ENCODE measurements at places on chromosomes 12 and 14.

- no peak for DNase-seq
These were observed 250.2 kb downstream of the DACT1 start for GRCh38 chr14:58887931-58888330.

GRCh38 chr12:105480162-105480561, 149.7 kb downstream of the C12orf75 start:
- no peak for DNase-seq

- no peak for DNase-seq
These were observed 65.0 kb downstream of the RFLNA start for GRCh38 chr12:124359671-124360581.

DNA sequence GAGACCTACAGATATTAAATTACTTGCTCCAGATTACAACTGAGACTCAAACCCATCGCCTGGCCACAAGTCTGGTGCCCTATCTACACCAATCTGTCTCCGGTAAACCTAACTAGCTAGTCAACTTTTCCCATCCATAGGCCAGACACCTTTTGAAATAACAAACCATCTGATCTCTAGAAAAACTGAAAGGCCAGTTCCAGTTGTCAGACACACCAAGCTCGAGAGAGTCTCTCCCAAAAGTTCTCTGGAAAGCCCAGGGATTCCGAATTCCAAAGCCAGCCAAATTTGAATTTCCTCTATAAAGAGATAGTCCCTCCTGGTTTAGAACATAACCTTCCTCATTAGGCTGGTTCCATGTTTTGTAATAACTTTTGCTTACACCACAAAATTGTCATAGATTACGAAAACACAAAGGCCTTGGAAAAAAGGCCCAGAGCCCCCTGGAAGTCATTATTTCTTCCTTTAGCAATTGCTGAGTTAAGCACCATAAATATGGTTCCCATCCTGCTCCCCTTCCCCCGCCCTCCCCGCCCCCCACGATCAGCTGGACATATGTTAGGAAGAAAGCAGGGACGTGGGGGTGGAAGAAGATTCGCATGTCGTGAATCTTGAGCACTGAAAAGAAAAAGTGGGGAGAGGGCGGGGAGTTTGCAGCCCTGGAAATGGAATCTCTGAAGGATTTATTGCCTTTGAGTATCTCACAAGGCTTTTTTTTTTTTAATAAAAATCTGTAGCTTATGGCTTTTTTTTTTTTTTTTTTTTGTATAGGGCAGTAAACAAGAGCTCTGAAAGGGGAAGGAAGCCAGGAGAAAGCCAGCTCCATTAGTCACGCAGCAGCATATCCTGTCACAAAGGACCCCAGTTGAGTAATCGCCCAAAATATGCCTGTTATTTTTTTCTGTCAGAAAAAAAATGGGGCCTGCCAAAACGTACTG, 110.4 kb downstream of the ZFP36L1 start:
- DNase-seq, result peak; percentile 55

DNA sequence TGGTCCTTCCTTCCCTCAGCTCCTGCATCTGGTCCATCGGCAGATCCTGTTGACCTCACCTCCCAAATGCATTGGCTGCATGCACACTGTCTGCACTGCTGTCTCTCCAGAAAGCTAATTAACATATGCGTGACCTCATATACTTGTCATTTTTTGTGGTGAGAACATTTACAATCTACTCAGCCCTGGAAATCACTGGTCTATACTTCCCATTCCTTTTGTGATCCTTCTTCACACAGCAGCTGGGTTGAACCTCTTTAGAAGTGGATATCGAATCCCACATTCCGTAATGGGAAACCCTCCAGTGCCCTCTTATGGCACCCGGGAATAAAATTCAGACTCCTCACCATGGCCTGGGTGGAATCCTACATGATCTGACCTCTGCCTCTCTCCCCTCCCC, 45.0 kb downstream of the SMOC1 start:
- no peak for DNase-seq

GRCh38 chr14:79044894-79045624, 874.9 kb downstream of the NRXN3 start:
- no peak for DNase-seq

- no peak for DNase-seq
These were observed 53.9 kb downstream of the EMP1 start for GRCh38 chr12:13250416-13250815.

GRCh38 chr14:95309261-95310051, 10.3 kb downstream of the CLMN start:
- DNase-seq, result no peak

DNA sequence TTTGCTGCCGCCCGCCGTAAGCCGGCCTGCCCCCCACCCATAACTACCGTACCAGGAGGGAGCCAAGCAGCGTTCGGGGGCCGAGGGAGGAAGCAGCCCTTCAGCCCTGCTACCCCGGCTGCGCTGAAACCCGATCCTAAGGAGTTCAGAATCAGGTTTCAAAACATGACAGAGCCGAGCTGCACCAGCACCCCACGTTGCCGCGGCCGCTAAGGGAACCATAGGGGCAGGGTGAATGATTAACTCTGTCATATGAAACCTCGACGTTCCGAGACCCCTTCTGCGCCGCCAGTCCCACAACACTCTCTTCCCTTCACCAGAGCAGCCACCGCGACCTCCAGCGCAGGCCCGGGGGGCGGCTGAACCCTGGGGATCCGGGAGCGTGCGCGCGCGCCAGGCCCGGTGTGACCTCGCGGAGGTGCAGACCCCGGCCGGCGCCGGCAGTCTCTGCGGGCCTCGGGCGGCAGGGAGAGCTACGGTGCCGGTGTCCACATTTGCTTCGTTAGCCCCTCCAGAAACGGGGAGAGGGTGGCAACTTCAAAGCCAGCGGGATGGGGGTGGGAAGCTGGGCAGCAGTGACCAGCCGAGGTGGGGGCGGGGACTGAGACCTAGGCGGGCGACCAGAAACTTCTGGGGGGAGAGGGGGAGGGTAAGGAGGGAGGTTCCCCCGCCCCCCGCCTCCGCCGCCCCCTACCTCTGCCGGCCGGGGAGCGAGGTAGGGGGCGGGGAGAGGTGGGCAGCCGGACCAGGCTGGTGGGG, 1.6 kb downstream of the SIX4 start:
- DNase-seq, result peak; percentile 37

DNA sequence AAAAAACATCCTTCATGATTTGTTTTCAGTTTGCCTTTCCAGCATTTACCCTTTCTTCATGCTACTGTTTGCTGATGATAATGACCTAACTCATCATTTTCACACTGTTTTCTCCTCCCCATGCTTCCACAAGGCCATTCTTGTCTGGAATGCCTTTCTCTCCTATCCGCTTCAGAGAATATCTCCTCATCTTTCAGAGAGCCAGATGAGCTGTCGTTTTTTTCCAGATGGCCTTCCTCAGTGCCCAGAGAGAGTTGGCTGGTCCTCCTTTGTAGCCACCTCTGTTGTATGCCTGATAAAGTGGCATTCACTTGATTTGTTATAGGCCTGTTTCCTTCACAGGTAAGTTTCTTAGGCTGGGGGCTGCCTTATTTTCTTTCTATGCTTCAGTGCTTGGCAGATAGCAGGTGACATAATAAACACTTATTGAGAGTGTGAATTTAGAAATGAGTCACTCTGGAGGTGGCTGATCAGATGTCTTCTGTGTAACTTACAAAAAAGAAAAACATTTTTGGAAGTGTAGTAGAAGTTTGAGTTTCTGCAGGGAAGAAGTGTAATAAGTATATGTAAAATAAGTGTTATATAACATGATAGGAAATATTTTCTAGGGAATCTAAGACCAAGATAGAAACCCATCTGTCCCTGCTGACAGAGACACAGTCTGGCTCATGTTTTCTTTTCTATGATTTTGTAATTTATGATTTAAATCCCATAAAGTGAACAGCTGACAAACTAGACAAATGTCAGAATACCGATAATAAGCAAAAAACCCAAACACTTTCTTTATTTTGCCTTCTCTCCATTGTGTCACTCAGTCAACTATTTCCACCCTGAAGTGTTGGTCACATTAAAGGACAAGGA, 174.5 kb downstream of the DACT1 start:
- DNase-seq, result no peak

DNA sequence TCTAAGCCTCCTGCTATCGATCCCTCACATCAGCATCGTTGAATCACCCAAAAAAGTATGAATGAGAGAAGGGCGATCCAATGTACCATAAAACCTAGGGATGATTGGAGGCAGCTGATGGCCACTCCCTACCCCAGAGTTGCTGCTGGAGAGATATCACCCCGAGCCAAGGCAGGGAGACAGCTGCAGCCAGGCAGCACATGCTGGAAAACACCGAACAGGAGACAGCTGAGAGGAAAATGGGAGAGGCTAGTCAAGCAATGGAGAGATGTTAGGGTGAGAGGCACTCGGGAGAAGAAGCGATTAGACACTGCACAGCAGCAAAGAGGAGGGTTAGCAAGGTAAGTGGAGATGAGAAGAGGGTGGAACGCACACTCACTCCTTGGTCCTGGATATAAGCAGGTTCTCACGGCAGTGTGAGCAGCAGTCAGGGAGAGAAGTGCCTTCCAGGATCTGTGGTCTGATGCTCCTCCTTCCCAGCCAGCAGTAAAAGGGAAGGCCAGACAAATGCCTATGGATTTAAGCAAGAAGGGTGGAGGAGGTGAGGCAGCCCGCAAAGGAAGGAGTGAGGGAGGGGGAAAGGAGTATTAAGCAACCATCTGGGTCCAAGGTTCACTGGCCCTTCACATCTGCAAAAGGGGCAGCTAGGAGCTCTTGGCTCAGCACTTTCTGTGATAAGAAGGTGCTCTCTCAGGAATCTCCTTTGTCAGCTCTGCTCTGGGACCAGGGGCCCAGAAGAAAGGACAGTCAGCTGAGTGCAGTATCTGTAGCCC, at the start of gene SLC7A7:
SLC7A7 (minus strand) TSS at position 495 of the 773 bp plus-strand sequence. CDS start 2,037 bp downstream, outside the sequence.
- no peak for DNase-seq

- no peak for DNase-seq
These were observed 219.3 kb downstream of the RMST start for GRCh38 chr12:97681612-97682504.

DNA sequence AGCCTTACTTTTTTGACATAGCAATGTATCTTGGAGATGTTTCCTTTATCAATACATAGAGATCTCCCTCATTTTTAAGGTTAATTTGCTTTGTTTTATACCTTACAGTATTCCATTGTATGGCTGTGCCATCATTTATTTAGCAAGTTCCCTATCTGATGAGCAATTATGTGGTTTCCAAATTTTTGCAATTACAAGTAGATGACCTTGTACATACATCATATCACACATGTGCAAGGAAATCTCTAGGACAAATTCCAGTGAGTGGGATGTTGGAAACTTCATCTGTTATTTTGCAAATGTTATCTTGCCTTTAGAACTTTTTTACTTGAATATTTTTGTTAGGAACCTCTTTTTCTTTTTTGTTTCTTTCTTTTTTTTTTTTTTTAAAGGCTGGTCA, 49.7 kb downstream of the DRAM1 start:
- no peak for DNase-seq

- peak; percentile 67 for DNase-seq
These were observed 1.4 kb downstream of the MAP3K9 start for GRCh38 chr14:70807898-70808415.

DNA sequence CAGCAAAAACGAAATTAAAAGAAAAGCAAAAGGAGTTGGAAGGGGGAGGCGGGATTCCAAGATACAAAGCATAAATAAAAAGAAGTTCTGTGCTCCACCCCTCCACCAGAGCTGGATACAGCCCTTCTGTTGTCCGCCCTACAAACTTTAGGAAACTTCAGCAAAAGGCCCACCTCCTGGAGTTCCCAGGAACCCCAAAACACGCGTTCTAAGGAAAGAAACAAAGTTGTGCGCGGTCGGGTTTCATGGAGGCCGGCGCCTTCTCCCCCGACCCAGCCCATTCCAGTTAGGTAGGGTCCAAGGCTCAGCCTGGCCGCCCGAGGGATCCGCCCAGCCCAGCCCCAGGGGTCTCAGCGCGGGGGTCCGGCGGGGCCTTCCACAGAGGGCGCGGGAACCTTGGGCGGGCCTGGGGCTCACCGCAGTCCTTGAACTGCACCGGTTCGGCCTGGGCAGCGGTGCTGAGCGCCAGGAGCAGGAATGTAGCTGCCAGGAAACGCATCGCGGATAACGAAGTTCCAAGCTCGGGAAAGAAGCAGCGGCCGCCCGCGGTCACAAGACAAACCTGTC, at the start of gene NPC2:
NPC2 (minus strand) TSS at position 530 of the 567 bp plus-strand sequence; CDS start at position 499, 31 bp downstream.
- no peak for DNase-seq

DNA sequence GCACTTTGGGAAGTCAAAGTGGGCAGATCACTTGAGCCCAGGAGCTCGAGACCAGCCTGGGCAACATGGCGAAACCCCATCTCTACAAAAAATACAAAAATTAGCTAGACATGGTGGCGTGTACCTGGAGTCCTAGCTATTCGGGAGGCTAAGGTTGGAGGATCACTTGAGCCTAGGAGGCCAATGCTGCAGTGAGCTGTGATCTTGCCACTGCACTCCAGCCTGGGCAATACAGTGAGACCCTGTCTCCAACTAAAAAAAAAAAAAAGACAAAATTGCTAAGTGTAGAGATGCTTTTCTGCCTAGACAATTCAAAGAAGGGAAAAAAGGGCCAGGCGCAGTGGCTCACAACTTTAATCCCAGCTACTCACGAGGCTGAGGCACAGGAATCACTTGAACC, 3.4 kb upstream of the LRP6 start:
- DNase-seq, result no peak

DNA sequence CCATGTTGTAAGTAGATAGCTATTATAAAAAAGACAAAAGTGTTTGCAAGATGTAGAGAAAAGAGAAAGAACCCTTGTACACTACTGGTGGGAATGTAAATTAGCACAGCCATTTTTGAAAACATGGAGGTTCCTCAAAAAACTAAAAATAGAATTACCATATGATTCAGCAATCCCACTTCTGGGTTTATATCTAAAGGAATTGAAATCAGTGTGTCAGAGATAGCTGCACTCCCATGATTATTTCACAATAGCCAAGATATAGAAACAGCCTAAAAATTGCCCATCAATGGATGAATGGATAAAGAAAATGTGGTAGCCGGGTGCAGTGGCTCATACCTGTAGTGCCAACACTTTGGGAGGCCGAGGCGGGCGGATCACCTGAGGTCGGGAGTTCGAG, 9.2 kb downstream of the PSMC6 start:
- DNase-seq, result no peak

DNA sequence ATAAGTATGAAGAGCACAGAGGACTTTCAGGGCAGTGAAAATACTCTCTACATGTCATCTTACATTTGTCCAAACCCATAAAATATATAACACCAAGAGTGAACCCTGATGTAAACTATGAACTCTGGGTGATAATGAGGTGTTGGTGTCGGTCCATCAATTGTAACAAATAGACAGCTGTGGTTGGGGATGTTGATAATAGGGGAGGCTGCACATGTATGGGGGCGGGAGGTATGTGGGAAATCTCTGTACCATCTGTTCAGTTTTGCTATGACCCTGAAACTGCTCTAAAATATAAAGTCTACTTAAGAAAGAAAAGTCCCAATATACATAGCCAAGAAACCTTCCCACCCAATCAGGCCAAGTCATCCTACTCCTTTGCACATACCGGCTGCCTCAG, 88.5 kb downstream of the GPR135 start:
- DNase-seq, result no peak

- DNase-seq, result no peak
These were observed 119.6 kb downstream of the MED13L start for GRCh38 chr12:116157845-116158267.

DNA sequence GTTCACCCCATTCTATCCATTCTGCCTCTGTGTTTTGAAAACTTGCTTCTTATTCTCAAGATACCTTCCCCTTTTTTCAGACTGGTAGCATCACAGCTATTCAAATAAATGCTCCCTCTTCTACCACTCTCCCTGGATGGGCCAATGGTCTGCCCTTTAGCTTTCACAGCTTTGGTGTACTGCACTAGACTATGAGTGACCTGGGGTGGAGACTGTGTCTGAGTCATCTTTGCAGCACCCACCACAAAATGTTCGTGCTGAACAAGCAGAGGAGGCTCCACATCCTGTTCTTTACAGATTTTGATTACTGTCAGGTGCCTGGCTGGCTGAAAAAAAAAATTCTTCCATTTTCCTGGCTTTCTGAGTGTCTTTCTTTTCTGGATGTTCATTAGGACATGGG, 1104.1 kb upstream of the TMEM132C start:
- no peak for DNase-seq
